ENCODE measurements at places on chromosomes 2 and 18. TPM values are rescaled to one million over a fixed set of nuclear protein-coding genes. Genes with fewer than 3 reads are reported as not detected.

NTSR2 gene
- 0.82 TPM for polyA plus RNA-seq

DNA sequence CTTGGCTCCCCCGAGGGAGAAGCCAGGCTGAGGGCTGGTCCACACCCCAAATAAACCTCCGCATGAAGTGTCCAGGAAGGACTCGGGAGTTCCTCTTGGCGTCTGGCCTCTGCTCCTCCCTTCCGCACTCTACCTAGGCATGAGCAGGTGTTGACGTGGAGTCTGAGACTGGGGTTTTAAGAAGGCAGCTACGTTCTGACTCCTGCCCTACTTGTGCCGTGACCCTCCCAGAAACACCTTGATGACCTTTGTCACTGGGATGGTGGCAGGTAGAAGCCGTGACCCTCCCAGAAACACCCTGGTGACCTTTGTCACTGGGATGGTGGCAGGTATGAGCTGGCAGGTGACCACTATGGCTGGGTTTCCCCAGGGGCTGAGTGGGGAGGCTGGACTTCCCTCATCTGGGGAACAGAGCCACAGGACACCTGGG is 54.8 kb downstream of the HS6ST1 start:
- no peak for DNase-seq

DNA sequence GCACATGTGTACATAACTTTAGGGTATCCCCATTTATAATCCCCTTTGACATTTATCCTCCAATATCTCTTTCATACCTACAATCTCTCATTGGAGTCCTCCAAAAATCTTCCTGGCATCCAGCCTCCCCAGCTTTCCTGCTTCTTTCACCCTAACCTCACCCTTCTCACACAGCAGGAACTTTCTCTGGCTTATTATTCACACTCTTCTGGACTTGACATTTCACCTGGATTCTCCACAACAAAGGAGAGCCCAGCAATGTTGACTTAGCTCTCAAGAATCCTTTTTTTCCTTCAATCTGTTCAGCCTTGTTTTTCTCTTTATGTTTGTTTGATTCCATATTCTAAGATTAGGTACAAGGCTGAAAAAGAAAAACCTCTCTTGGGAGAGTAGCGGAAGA is 783.6 kb upstream of the ACVR2A start:
- DNase-seq = no peak

DNA sequence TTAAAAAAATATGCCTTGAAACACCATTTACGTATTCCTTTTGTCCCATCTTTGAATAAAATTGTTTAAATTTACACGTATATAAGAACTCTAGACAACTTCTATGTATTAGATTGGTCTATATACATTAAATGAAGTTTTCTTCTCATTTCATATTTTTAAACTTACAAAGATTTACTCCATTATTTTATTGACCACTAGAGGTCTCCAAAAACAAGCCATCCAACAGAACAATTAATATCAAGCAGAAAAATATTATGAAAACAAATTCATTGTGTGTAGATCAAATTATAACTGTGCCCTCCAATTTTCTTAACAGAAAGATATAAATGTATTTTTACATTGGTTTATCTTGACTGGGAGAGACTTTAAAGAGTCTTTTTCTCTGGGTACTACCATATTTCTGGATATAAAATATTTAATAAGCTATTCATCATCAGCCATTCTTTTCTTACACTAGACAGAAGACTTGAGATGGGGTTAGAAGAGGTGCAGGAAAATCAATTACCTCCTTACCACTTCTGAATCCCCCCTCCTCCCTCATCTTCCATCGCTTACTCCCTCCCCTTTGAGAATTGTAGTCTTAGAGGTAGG is 66.5 kb downstream of the DPP4 start:
- DNase-seq = no peak

ST8SIA5 gene
- 2.2 TPM for polyA plus RNA-seq

ACVR1C gene
- polyA plus RNA-seq = 0.13 TPM

ALPG gene
- not detected for polyA plus RNA-seq

MPHOSPH10 gene
- 43.4 TPM for polyA plus RNA-seq

All from psoas muscle (tissue), 8 donors.